Stimulated activated CD8-positive, alpha-beta memory T cell treated with anti-CD3 and anti-CD28 coated beads, Interleukin-2, amount 100 ng/mL, for 1 hour (primary cell): ENCODE measurements at places on chromosomes 5 and 9.

DNA sequence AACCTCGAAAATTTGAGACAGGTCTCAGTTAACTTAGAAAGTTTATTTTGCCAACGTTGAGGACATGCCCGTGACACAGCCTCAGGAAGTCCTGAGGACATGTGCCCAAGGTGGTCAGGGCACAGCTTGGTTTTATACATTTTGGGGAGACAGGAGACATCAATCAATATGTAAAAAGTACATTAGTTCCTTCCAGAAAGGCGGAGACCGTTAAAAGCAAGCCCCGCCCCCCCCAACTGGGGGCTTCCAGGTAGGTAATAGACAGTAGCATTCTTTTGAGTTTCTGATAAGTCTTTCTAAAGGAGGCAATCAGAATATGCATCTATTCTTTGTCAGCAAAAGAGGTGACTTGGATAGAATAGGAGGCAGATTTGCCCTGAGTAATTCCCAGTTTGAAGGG, 599 bp upstream of the MOCS2 start:
- DNase-seq, result no peak

DNA sequence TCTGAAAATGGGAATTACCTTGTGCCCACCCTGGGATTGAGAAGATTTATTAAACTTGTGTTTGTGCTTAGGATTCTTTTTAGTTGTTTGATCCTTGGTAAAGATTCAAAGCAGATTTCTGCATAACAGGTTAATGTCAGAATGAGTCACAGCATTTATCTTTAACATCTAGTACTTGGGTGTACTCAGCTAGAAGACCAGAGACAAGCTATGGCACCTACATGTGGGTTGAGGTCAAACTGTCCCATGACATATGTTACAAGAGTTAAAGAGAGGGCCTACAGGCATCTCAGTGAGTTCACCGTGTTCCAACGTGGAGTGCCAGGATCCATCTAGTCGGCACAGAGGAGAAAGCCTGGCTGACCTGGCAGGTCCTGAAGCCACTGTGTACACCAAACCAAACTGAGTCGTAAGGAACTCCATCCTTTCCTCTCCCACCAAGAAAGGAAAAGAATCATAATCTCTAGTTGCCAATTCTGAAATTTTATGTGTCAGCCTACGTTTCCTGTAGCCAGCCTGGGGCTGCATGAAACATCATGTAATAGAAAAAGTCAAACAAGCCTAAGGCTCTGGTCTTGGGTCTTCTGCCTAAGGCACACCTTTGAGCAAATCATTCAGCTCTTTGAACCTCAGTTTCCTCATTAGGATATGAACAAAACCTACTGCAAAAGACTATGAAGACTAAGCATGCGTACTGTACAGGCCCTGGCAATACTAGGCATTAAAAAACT, 73.7 kb downstream of the RCL1 start:
- DNase-seq, result no peak

- DNase-seq, result no peak
Observed at GRCh38 chr5:154369682-154370081, 76.1 kb upstream of the SAP30L start.

GRCh38 chr5:6581090-6581489, 51.8 kb downstream of the NSUN2 start:
- DNase-seq, result no peak

- no peak for DNase-seq
Observed at GRCh38 chr5:126096442-126097006, 326.7 kb upstream of the GRAMD2B start.

- no peak for DNase-seq
Observed at GRCh38 chr5:119031011-119031886, 39.6 kb upstream of the DMXL1 start.

DNA sequence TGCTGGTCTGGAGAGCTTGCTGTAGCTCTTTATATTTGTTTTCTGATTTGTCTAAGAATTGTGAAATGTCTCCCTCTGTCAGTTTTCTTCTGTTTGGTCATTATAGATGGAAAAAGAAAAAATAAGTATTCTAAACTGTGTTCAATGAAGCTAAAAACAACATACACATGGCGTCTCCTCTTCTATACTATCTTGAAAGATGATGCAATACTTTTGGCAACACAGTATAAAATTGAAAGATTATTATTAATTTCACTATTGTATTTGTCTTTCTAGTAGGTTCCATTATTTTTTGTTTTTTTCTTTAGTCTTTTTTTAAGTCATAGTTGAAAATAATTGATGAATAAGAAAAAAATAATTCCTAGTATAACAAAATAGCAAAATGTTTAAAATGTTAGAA, 22.5 kb downstream of the CCDC192 start:
- DNase-seq, result no peak

DNA sequence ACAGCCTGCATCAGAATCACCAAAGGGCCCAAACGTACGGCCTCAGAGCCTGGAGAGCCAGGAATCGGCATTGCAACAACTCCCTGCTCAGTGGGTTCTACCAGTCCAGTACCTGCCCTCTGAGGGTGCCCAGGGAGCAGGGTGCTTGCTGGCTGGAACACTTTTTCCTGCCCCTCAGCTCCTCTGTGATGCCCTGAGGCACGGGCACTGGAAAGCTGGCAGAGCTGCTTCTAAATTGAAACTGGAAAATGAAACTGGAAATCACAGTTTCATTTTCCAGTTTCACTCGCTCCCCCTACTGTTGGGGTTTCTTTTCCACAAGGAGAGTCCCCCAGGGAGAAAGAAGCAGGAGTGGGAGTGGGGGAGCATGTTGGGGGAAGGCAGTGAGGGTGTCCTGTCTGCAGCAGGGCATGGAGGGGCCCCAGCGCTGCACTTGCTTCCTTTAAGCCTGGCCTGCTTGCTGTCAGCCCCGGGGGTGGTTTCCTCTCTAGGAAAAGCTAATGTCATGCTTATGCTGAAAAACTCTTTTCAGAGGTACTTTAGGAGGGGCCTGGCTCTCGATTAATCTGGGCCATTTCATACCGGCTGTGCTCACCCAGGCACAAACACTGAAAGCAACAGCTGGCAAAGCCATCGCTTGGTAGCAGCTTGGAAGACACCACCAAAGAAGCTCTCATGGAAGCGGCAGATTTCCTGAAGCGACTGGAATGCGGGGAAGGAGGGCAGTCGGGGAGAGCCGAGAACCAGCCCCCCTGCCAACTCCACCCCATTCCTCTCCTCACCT, 26.2 kb downstream of the IRF1 start:
- no peak for DNase-seq

DNA sequence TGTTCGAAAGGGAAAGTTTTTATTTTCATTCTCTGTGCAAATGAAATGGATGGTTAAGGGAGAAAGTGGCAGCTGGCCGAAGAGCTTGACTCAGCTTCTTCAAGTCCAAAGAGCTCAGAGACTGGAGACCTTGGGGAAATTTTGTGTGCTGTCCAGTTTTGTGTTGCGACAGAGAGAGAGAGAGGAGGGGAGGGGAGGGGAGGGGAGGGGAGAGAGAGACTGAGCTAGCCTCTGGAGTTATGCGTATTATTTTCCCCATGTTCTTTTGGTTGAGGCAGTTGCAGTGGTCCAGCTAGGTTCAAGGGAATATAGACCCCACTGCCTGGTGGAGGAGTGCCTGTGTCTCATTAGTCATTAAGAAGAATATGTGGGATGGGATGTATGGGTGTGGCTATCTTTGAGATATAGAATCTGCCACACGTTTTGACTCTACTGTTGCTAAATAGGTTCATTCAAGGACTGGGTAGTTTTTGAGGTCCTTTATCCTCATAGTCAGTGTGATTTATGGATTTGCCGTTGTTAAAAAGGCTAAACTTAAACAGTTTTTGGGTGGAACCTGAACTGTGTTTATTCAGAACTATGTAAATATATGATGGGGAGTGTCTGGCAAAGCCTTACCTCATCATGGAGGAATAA, 69.7 kb downstream of the ARHGAP26 start:
- no peak for DNase-seq

DNA sequence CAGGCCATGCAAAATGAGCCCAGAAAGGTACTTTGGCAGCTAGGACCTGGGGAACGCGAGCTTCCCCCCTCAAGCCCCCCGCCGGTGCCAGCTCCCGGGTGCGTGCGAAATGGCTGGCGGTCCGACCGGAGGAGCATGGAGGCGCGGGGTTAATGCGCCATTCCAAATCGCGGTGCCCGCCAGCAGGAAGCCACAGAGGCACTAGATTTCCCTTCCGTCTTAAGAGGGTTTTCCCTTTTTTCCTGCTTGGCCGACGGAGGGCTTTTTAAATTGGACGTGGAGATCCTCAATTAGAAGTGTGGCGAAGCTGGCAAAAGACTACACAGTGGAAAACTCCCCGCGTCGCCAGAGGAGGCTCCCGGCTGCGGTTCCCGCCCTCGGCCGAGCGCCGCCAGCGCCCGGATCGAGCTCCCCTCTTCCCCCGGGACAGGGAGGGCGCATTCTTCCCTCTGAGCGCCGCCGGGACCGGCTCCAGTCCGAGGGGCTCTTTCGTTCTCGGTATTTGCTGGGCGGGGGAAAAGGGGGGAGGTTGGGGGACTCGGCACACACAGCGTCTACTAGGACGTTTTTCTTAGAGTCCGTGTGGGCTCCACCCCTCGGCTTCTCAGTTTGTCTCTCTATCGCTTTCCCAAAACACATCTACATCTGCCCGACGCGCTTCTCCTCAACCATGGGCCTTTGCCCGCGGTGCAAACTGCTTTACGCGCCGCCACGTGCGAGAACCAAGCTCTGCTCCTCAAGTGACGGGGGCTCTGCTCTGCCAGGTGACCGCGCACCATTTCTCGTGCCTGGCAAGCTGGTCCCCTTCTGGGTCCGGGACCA, 3.0 kb downstream of the GDNF start:
- no peak for DNase-seq

- no peak for DNase-seq
Observed at GRCh38 chr5:174937201-174938123, 213.1 kb downstream of the MSX2 start.

- DNase-seq, result no peak
Observed at GRCh38 chr9:133116346-133117231, 4.5 kb downstream of the RALGDS start.

GRCh38 chr5:74738406-74738805, 28.5 kb downstream of the GFM2 start:
- DNase-seq, result no peak

GRCh38 chr9:8364026-8364752, 564.6 kb upstream of the DMAC1 start:
- no peak for DNase-seq

- no peak for DNase-seq
Observed at GRCh38 chr9:129022037-129022436, 6.1 kb downstream of the SH3GLB2 start.

- no peak for DNase-seq
Observed at GRCh38 chr5:58675341-58675740, 92.5 kb downstream of the RAB3C start.

DNA sequence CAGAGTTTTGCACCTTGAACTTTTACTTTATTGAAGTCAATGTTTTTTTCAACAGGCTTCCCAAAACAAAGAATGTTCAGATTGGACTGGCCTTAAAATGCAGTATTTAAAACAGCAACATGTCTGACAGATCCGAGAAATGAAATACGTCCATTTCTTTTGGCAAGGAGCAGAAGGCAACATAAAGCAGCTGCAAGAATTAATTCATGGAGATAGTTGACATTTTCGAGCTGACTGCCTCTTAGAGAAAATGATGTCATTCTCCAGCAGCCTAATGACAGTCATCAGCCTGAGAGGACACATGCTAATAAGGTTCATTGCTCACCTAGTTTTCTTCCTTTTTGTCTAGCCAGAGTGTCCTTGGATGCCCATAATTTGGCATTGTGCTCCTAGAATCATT, 232.2 kb upstream of the SEMA6A start:
- DNase-seq, result no peak

DNA sequence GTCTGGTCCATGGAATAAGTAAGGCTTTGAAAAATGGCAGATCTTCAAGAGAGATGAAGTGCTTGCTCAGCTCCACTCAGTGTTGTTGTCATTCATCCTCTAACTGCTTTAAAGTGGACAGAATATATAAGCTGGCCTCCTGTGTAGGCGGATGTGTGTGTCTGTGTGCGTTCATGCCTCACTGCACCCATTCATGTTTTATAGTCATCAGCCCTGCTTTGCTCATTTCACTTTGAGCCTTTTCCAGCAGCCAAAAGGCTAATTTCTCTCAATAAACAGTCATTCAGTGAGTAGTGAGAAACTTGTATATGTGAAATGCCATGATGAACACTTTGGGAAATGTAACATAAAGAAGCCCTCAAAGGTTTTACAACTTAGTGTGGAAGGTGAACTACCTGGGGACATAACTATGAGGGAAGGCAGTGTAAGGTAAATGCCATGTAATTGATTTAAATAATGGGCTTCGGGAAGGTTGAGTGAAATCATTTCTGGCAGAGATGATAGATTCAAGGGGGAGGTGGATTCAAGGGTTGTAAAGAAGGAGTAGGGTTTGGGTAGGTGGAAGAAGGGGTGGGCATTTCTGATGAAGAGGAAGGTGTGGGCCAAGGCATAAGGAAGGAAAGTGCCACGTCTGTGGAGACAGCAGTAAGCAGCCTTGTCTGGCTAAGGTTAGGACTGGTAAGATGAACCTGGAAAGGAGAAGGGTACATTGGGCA, 15.7 kb downstream of the TTC23L start:
- no peak for DNase-seq

- no peak for DNase-seq
Observed at GRCh38 chr9:111158363-111158762, 120.1 kb upstream of the LPAR1 start.

- DNase-seq, result no peak
Observed at GRCh38 chr9:133099726-133100505, 21.1 kb downstream of the RALGDS start.

DNA sequence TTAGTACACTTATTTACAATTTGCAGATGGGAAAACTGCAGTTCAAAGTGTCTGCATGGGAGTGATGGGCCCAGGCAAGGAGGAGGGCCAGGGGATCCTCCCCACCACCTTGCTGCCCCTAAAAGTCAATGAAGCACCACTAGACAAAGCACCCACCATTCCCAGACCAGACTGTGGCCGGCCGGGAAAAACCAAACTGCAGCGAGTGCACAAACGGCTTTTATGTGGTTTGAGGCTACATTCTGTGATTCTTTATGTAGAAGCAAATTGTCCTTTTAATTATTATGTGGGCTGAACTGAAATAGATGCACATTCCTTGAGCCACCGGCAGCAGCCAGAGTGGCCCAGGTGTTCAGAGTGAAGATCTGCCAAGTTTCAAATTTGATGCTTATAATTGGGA, 585.3 kb upstream of the KLF4 start:
- DNase-seq, result no peak

- DNase-seq, result no peak
Observed at GRCh38 chr9:6230037-6230780, 14.6 kb downstream of the IL33 start.

DNA sequence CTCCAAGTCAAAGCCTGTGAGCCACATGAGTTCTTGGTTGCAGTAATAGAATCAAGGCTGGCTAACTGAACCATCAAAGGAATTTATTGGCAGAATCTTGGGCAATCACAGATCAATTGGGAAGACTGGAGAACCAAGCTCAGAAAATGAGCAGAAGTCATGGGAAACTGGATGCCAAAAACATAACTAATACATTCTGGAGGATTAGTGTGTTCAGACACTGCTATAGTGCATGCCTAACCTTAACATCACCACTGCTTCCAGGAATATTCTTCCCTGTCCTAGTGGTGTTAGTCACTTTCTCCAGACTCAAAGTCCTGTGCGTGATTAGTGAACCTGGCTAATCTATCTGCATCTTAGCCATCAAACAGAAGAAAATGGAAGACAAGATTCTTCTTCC, 843.7 kb downstream of the EFNA5 start:
- DNase-seq, result no peak

GRCh38 chr9:133658442-133659431, 22.6 kb downstream of the DBH start:
- no peak for DNase-seq
